ENCODE measurements at places on chromosomes 13 and 19.

DNA sequence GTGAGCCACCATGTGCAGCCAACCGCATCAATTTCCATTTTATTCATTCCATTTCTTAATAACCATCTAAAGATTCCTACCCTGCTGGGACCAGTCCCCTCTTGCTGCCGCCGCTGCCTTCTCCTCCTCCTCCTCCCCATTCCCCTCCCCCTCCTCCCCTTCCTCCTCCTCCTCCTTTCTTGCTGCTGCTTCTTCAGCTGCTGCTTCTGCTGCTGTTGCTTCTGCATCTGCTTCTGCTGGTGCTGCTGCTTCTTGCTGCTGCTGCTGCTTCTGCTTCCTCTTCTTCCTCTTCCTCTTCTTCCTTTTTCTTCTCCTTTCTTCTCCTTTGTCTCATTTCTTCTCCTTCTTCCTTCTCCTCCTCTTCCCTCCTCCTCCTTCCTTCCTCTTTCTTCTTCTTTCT lies 20.0 kb upstream of the SPRYD7 start:
- no peak for DNase-seq

GRCh38 chr13:78658630-78659449 lies at the start of gene OBI1:
OBI1 (minus strand) TSS chr13:78659155; CDS start chr13:78659120, 35 bp downstream.
- peak; percentile 77 for DNase-seq

DNA sequence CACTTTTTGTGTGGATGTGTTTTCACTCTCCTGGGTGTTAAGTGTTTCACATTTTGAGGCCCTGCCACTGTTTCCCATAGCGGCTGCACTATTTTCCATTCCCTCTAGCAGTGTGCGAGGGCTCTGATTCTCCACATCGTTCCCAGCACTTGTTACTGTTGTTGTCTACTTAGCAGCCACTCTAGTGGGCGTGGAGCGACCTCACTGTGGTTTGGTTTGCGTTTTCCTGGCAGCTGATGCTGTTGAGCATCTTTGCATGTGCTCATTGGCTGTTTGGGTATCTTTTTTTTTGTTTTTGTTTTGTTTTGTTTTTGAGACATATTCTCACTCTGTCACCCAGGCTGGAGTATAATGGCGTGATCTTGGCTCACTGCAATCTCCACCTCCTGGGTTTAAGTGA lies 14.4 kb downstream of the NAXD start:
- no peak for DNase-seq

GRCh38 chr13:104577071-104577815 lies 1511.0 kb upstream of the SLC10A2 start:
- DNase-seq, result no peak

DNA sequence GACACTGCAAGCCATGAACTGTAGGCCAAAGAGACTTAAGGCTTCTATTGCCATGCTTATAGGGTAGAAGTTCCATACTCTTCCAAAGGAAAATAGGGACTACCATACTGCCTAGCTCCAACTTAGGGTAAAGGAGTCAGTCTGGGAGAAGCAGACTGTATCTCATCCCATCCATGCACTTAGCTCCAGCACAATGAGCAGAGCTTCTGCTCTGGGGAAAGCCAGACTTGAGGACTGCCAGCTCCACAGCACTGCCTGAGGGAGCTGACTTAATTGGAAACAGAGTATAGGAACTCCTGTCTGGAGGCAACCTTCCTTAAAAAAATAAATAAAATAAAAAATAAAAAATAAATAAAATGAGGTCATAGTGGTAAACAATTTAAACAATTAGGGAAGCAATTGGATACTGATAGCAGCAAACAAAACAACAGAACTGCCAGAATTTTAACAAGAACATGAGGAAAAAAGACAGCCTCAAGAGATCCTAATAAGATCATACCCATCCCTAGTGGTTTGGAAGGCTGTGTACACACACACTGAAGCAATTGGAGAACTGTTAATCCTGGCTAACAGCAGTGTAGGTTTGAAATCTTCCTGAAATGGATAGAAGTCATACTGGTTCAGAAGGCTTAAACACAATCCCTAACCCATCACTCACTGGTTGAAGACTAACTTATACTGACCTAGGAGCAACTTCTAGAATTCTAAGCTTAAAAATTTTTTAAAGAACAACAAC lies 550.1 kb downstream of the TBC1D4 start:
- DNase-seq, result no peak

Measured in NCI-H748 treated with DMSO at 0.1 percent for 48 hours (cell line).